Cerebellar nuclear complex (tissue), 1 donor: ENCODE measurements at places on chromosomes 2 and 18.

- no peak for DNase-seq
These were observed 127.6 kb downstream of the QPCT start for GRCh38 chr2:37471994-37472393.

GRCh38 chr2:74585406-74586185, 31.1 kb downstream of the DOK1 start:
- no peak for DNase-seq

DNA sequence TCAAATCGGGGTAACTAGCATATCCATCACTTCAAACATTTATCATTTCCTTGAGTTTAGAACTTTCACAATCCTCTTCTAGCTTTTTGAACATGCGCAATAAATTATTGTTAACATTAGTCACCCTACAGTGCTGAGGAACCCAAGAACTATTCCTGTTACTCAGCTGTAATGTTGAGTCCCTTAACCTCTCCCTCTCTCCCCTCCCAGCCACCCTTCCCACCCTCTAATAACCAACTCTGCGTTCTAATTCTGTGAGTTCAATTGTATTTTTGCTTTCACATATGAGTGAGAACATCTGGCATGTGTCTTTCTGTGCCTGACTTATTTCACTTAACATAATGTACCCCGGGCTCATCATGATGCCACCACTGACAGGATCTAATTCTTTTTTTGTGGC, 78.6 kb upstream of the RANBP2 start:
- no peak for DNase-seq

DNA sequence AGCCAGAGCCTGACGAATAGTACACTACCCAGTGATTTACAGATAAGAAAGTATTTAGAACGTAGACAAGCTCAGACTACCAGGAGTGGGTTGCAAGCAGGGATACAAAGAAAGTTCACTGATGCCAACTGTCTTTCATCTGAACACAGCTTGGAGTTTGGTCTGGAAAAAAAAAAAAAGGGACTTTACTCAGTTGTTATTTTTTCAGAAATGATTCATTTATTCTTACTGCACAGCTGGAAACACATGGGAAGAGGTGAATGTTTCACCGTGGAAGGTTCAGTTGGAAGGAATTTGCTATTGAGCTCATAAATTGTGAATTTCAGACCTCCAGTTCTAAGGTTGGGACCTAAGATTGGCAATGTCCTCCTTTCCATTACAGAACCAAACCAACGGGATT, 259.7 kb downstream of the ETAA1 start:
- no peak for DNase-seq

DNA sequence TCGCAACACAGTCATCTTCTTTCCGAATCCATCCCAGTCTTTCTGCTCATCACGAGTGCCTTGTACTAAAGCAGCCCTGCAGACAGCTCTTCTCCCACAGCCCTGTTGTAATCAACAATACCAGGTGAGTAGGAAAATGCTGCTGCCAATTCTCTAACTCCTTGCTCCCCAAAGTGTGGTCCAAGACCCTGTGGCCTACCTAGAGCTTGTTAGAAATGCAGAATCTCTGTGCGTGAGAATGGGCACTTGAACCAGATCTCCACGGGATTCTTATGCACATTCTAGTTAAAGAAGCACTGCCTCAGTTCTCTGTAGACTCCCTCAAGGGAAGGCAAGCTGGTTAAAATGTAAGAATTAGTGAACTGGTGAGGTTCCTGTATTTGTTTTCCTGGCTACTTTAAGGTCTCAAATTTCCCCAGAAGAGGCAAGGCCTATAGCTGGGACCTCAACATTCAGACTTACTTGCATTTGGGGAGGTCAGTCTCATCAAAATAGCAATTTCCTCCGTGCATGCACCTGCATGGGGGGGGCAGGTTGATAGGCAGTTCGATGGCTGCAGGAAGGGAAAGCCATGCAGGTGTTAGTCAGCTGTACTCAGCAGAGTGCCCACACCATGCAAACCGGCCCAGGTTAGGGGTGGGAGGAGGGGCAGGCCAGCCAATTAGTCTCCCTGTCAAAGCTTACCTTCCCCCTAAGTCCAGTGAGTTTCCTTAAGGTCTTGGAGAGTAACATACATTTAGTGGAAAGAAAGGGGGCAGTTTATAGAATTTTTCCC, 70.8 kb downstream of the DHRS9 start:
- DNase-seq = no peak

DNA sequence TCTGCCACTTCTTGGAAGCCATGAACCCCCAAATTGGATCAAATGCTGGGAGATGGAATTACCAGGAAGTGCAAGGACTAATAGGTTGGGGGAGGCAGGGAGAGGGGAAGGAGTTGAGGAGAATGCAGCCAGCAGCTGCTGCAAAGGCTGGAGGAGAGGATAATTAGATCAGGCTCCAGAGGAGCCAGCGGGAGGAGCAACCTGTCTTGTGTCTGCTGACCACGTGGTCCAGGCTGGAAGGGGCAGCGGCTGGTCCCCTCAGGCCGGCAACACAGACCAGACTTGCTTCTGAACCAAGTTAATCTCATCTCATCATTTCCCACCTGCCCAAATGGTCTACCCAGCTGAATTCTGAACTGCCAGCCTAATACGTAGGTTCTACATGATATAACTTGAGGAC, 68.3 kb downstream of the MRO start:
- DNase-seq = no peak

GRCh38 chr2:157899125-157899839, 23.2 kb upstream of the ACVR1 start:
- no peak for DNase-seq

DNA sequence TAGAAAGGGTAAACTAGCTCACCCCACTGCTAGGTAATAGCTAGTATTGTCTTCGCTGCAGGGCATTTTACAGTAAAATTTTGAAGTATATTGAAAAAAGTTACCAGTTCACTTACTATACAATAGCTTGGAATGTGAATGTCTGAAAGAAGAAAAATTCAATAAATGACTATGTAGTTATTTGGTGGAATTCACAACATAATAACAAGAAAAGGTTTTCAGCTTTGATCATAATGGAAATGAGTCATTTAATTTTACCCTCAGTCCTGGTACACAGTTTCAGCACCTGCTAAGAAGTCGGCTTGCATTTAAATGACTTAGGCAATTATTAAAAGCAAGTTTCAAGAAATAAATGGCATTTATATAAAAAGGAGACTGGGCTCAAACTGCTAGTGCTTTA, 90.4 kb downstream of the NUP35 start:
- no peak for DNase-seq

DNA sequence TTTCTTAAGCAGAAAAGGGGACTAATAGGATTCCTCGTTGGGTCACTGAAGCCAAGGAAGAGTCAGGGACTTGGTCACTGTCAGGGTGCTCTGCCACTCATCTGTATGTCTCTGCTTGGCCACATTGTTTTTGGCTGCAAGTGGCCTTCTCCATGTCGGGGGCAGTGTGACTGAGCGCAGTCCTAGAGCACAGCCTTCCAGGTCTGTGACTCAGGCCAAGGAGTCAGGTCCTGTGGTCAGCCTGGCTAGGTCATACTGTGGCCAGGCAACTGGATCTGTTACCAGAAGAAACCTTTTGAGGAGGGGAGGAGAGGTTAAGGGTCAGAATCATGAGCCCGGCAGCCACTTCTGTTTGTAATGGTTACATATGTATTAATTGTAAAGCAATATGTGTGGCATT, 61.3 kb downstream of the GALNT1 start:
- DNase-seq = no peak

DNA sequence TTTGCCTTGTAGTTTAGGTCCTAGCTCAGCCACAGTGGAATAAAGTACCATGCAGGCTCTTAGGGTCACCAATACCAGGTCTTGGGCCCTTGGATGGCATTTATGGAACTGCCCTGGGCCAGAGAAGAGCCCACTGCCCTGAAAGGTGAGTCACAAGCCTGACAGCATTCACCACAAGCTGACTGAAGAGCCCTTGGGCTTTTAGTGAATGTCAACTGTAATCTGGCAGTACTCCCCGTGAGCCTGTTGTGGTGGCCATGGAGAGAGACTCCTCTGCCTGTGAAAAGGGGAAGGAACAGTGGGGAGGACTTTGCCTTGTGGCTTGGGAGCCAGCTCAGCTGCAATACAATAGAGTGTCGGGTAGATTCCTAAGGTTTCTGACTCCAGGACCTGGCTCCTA, 1389.7 kb downstream of the DSC3 start:
- no peak for DNase-seq

GRCh38 chr2:131016826-131017741, 76.2 kb downstream of the FAM168B start:
- DNase-seq = no peak

- DNase-seq = no peak
These were observed 1012.4 kb upstream of the CRIM1 start for GRCh38 chr2:35343135-35343534.

GRCh38 chr2:60472041-60472440, 81.4 kb downstream of the BCL11A start:
- no peak for DNase-seq

DNA sequence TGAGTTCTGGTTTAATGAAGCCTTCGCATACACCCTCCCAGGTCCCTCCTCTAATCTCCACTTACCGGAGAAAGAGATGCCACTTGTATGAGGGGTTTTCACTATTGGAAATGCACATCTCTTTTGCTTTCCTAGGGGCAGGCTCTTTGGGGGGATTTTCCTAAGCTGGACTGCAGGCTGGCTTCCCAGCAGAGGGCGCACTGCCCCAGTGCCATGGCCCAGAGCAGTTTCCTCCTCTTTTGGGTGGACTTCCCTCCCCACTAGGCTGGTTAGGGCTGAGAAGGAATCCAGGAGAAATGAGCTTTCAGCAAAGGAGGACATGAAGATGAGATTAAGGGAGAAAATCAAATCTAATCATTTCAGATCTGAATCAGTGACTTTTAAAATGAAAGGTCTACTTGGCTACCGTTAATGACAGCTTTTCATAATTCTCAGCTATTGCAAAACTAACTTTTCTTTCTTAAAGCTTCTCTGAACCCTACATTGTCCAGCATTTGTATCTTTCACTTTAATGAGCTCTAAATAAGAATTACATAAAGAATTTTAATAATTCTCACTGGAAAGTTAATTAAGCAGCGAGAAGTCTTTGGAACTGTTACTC, 784.1 kb upstream of the FANCL start:
- DNase-seq = no peak

- no peak for DNase-seq
These were observed 42.4 kb upstream of the TACR1 start for GRCh38 chr2:75241696-75242095.

DNA sequence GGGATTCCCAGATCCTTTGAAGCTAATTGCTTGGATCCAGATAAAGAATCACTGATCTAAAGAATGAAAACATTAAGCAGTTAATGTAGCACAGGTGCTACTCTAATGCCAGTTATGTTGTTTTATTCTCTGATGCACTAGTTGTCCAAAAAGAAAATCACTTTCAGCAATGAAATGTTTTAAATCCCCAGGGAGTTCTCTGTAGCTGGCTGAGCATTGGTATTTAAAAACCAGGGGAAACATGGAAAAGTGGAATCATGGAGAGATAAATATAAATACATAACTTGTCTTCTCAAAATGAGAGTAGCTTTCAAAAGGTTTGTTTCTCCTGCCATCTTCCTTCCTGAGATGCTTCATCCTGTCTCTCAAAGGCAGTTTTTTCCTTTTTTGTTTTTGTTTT, 37.7 kb downstream of the CD302 start:
- DNase-seq = no peak

GRCh38 chr2:222900354-222900753, 39.5 kb downstream of the ACSL3 start:
- no peak for DNase-seq

GRCh38 chr2:4404363-4404762, 701.0 kb downstream of the DCDC2C start:
- DNase-seq = no peak

DNA sequence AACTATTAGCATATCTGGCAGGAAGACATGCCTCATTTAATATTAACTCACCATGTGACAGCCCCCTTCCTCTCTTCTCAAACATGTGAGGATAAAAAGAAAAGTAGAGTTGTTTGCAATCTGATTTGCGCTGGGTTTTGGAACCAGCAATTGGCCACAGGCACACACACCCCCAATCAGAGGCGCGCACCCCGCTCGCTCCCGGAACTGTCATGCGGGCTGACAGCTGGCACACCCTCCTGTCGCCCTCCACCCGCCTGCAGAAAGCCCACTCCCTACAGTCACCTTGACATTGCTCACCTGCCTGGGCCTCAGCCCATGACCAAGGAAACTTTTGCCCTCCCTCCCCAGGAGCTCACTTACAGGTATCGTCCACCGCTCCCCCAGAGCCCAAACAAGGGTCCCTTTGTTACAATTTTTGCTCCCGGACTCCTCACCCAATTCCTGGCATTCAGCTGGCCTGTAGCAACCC, 1.1 kb downstream of the COBLL1 start:
- no peak for DNase-seq

- DNase-seq = no peak
These were observed 50.5 kb upstream of the HS6ST1 start for GRCh38 chr2:128369108-128369555.

DNA sequence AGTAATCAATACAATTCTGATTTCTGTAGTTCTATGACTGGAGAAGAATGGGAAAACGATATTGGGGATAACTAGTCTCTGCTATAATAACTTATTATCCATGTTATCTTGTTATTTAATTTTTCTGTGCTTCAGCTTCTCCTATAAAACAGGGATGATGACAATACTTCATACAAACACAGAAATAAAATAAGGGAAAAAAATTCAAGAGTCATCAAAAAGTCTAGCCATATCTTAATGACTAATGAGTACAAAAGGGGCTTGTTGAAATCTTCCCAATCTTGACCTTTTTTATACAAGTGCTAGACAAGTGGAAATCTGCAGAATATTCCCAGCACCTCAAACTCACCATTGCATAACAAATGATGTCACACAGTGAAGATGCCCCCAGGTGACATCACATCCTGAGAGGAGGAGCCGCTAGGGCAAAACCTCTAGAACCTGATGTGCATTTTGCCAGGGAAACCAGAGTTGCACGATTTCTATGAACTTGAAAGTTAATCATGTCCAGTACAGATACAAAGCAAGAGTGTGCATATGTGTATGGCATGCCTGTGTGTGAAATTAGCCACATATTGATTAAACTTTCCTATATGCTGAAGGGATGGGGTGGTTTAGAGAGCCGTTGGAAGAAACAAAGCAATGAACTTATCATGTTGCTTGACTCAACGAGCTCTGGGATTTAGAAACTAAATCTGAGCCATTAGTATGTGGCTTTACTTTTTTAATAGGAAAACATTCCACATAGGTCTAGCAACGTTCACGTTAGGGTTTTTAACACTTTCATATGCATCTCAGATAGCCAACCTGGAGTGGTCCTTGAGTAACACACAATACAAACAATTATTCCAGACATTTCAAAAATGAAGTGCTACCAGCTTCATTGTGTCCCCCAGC, 278.9 kb downstream of the SLC4A3 start:
- no peak for DNase-seq
